ENCODE measurements at places on chromosomes 2 and 18.
A peak's percentile ranks its signal among the peaks of the same experiment; 100 is the strongest.

DNA sequence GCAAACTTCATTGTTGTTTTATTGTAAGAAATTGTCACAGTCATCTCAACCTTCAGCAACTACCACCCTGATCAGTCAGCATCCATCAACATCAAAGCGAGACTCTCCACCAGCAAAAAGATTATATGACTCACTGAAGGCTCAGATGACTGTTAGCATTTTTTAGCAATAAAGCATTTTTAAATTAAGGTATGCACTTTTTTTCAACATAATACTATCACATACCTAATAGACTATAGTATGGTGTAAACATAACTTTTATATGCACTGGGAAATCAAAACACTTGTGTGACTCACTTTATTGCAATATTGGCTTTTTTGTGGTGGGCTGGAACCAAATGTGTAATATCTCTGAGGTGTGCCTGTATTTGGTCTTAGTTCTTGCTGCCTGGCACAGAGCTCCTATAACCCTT lies 15.6 kb downstream of the SCN1A start:
- DNase-seq: no peak

DNA sequence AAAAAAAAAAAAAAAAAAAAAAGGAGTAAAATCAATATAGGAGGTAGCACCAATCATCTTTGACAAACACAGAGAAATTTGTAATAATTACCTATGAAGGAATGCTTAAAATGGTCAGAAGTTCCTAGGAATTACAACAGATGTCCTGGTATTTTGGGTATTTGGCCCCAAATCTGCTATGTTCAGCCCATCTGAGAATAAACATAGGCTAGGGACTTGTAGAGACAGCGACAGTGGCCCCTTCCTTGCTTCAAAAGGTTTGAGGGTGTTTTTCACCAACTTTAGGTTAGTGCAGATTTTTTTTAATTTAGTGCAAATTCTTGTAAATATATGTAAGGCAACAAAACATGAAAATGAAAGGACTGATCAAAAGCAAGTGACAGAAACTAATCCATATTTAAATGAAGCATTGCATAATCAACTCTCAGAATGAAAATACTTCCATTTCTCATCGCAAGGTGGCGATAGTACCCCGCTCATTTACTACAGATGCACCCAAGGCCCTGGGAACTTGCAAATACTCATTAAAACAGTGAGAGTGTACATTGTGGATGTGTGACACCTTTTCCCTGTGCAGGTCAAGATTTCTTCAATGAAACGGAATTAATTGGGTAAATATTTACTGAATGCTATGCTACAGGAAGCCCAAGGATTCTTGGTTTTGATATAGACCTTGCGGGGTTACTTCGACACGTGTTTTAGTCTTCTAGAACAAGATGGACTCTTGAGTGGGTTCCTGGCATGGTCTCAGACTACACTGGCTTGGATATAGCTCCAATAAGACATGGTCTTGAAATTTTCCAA lies 44.6 kb downstream of the FAM124B start:
- DNase-seq: peak; percentile 80

DNA sequence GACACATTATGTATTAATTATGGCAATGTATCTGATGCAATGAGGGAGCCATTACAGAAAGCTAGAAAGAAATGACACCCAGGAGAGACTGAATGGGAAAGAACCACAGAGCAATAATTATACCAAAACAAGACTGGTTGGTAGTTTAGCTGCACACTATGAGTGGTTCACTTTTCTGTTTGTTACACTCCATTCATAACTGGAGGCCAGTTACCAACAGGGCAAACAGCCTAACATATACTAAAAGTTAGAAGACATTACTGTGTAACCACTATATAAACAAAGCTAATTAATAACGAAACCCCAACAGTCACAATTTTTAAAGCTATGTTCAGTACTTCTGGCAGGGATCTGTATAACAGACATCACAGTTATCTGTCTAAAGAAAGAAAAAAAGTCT lies 49.4 kb downstream of the NBAS start:
- DNase-seq: no peak

GRCh38 chr2:156845806-156846558 lies 409.8 kb downstream of the GPD2 start:
- DNase-seq: no peak

GRCh38 chr18:76558881-76559667 lies 64.0 kb upstream of the ZNF516 start:
- no peak for DNase-seq

DNA sequence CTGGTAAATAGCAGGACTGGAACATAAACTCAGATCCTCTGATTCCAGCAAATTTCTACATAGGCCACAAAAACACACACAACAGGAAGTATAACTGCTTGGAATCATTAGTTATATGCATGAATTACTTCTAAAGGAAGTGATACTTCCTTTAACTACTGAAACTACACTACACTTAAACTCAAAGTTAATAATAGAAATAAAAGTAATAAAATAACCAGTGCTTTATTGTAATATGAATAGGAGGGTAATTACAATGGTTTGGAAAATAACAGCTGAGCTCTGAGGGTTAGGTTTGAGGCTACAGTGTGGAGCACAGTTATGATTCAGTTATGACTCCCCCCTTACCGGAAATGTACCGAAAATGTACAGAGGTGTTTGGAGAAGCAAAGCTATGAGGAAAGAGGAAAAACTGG lies 18.5 kb upstream of the POLI start:
- DNase-seq: no peak

GRCh38 chr18:42155024-42155423 lies 200.0 kb downstream of the PIK3C3 start:
- DNase-seq: no peak

- DNase-seq: no peak
These were observed 586.7 kb downstream of the TDRD15 start for GRCh38 chr2:21710496-21710895.

- DNase-seq: no peak
These were observed 132.2 kb downstream of the SEPTIN10 start for GRCh38 chr2:109481599-109481998.

DNA sequence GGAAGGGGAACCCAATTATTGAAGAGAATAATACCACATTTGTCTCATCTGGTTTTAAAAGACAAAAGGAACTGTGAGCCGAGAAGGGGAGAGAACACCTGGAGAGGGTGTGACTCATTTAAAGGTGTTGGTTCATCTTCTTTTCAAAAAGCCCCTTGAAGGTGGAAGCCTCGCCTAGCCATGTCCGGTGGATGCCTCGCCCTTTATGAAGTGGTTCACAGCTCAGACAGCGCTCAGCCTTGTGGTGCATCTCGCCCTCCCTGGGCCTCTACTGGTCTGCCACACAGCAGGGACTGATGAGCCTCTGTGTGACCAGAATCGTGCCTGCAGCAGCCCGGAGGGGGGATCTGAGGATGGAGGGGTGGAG lies 290.0 kb upstream of the CXCR4 start:
- no peak for DNase-seq
